ENCODE measurements at places on chromosomes 1 and 21. TPM values are rescaled to one million over a fixed set of nuclear protein-coding genes. Genes with fewer than 3 reads are reported as not detected.
A peak's percentile ranks its signal among the peaks of the same experiment; 100 is the strongest.

GRCh38 chr1:30759718-30760281 lies 2.2 kb upstream of the LAPTM5 start:
- peak overlapping the region; percentile 44 for H3K4me3 ChIP-seq
- H3K27ac ChIP-seq: peak overlapping the region; percentile 48
- no peaks in the 10 kb centered on the region for H3K36me3 ChIP-seq
- peaks cover 71% of the 10 kb centered on the region for H3K4me1 ChIP-seq
- DNase-seq: no peak

- no peak overlapping the region for H3K27ac ChIP-seq
- H3K4me3 ChIP-seq: no peak overlapping the region
- no peak for DNase-seq
These were observed 100.9 kb upstream of the HMGB4 start for GRCh38 chr1:33762962-33763361.

UTP11 gene
- total RNA-seq: 41.2 TPM

GRCh38 chr1:91455334-91455733 lies 45.3 kb upstream of the CDC7 start:
- DNase-seq: no peak
- no peak overlapping the region for H3K4me3 ChIP-seq
- H3K36me3 ChIP-seq: no peaks in the 10 kb centered on the region

WDR4 gene
- total RNA-seq: 38.0 TPM

DNA sequence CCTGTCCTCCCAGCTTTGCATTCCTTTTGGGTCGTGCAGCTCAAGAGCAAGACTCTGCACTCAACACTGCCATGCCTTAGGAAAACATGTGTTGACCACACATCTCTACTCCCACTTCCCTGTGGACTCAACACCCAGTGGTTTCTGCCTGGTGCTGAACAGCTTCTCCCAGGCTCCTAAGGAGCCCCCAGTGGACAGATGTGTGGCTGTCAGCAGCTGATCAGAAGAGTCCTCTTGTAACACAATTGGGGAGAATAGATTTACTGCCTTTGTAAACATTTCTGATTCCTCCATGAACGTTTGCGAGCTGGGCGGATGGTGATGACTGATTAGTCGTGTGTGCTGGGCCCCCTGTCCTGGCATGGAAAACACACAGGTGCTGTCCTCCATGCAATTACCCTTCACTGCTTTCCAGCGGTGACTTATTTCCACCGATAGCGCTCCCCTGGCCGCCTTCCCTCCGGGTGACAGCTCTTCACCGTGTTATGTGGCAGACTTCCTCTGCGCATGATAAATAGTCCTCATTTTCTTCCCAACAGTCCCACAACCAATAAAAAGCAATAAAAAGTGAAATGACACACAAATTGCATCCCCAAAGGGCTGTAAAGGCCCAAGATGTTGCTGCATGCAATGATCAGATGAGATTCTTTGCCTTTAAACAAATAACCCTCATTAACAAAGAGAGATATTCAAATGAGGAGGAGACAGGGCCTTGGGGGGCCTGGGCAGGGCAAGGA lies 249.4 kb upstream of the AJAP1 start:
- DNase-seq: no peak
- H3K4me3 ChIP-seq: no peak overlapping the region
- H3K4me1 ChIP-seq: no peaks in the 10 kb centered on the region
- no peak overlapping the region for H3K27ac ChIP-seq
- no peaks in the 10 kb centered on the region for H3K36me3 ChIP-seq
- peaks cover 2% of the 10 kb centered on the region for H3K27me3 ChIP-seq

- no peaks in the 10 kb centered on the region for H3K36me3 ChIP-seq
- H3K4me1 ChIP-seq: peaks cover 41% of the 10 kb centered on the region
- H3K27me3 ChIP-seq: no peaks in the 10 kb centered on the region
- H3K27ac ChIP-seq: no peak overlapping the region
- peak; percentile 29 for DNase-seq
These were observed 494.7 kb upstream of the ADGRL2 start for GRCh38 chr1:81305997-81306452.

DNA sequence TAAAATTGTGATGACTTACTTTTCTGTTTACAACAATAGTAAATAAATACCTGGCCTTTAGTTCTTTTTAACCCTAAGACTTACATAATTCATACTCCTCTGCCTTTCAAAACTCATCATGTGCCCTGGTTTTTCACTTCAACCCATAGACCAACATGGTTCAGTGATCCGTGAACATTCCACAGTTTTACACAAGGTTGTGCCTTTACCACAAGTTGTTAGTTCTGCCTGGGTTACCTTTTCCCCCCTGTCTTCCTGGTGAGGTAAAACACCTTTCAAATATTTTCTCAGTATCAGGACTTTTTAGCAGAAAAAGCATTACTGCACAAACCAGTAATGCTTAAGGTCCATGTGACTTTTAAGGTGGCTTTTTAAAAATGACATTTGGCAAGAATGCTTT lies 1466.4 kb downstream of the PLA2G4A start:
- peaks cover 4% of the 10 kb centered on the region for H3K4me1 ChIP-seq
- no peaks in the 10 kb centered on the region for H3K27me3 ChIP-seq
- no peaks in the 10 kb centered on the region for H3K36me3 ChIP-seq
- no peak overlapping the region for H3K4me3 ChIP-seq
- no peak for DNase-seq

DNA sequence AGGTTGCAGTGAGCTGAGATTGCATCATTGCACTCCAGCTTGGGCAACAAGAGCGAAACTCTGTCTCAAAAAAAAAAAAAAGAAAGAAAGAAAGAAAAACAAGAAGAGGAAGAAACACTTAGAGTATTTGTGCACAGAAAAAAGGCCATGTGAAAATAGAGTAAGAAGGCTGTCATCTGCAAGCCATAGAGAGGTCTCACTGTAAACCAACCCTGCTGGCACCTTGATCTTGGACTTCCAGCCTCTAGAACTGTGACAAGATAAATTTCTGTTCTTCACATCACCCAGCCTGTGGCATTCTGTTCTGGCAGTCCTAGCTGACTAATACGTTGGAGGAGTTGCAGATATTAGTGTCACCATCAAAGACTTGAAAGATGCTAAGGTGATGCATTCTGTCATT lies 12.1 kb upstream of the ZDHHC18 start:
- no peak overlapping the region for H3K4me3 ChIP-seq
- H3K4me1 ChIP-seq: no peaks in the 10 kb centered on the region
- no peak for DNase-seq
- no peaks in the 10 kb centered on the region for H3K36me3 ChIP-seq

PPFIA4 gene
- total RNA-seq: 5.0 TPM

GRCh38 chr1:169363046-169363730 lies 4.4 kb downstream of the NME7 start:
- peaks cover 9% of the 10 kb centered on the region for H3K4me1 ChIP-seq
- H3K27me3 ChIP-seq: no peaks in the 10 kb centered on the region
- DNase-seq: no peak
- no peak overlapping the region for H3K4me3 ChIP-seq
- H3K36me3 ChIP-seq: peaks cover 9% of the 10 kb centered on the region

HES2 gene
- not detected for total RNA-seq

SH2D1B gene
- not detected for total RNA-seq

DNA sequence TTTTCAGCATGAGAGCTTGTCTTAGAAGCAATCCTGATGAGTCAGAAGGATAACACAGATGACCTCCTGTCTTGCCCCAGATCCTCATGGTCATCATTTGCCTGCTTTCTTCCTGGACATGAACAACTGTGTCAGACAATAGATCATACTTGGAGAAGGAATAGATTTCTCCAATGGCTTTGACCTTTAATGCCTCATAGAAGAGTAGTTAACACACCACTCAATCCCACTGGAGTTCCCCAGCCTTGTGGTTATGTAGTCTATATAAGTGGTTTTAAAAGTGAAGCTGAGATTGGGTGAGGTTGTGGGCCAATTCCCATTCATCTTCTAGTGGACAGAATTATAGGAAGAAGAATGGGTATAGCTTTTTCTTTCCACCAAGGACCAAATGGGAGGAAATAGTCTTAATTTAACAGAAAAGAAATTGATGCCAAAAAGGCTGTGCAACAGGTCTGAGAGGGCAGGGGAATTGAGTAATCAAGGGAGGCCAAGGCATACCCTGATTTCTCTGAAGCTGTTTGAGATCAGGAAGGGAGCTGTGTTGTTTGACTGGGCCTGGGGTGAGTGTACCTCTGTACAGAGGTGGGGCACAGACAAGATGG lies 14.4 kb downstream of the PRCC start:
- DNase-seq: no peak
- H3K4me3 ChIP-seq: no peak overlapping the region
- H3K4me1 ChIP-seq: peaks cover 15% of the 10 kb centered on the region
- H3K27ac ChIP-seq: no peak overlapping the region

FNDC5 gene
- 28.7 TPM for total RNA-seq

GBP7 gene
- total RNA-seq: not detected

- no peaks in the 10 kb centered on the region for H3K27me3 ChIP-seq
- H3K36me3 ChIP-seq: peaks cover 35% of the 10 kb centered on the region
- DNase-seq: no peak
- no peak overlapping the region for H3K4me3 ChIP-seq
These were observed 167.2 kb downstream of the FMN2 start for GRCh38 chr1:240258910-240259309.

- DNase-seq: peak; percentile 22
- peaks cover 17% of the 10 kb centered on the region for H3K4me1 ChIP-seq
- no peaks in the 10 kb centered on the region for H3K36me3 ChIP-seq
These were observed 545 bp downstream of the PATJ start for GRCh38 chr1:61742620-61743430.

HSD3B2 gene
- not detected for total RNA-seq

CRP gene
- total RNA-seq: not detected
